ENCODE measurements at places on chromosomes 11 and 22. TPM values are rescaled to one million over a fixed set of nuclear protein-coding genes. Genes with fewer than 3 reads are reported as not detected.

ASPHD2 gene
- total RNA-seq, result 1.3 TPM

- DNase-seq, result no peak
These were observed 27.8 kb upstream of the CSNK2A3 start for GRCh38 chr11:11380883-11381282.

DNA sequence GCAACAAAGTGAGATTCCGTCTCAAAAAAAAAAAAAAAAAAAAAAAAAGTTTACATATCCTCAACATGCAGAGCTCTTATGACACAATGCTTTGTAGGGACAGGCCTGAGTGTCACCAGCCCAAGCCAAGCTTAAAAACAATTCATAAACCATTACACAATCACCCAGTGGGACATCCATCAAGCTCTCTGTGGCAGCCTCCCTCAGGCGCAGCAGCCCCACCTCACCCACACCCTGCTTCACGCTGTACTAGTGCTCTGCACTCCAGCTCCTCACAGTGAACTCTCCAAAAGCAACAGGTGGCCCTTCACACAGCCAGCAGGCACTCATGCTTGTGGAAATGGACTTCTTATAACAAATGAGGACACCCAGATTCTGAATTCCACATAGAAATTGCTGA, 3.5 kb upstream of the FOXRED2 start:
- DNase-seq, result no peak

GRCh38 chr11:116343270-116343669, 429.5 kb downstream of the BUD13 start:
- no peak for DNase-seq

BIRC3 gene
- 5.0 TPM for total RNA-seq

SYT13 gene
- total RNA-seq, result not detected

- no peak for DNase-seq
These were observed 27.4 kb downstream of the IL18BP start for GRCh38 chr11:72026090-72026489.

DNA sequence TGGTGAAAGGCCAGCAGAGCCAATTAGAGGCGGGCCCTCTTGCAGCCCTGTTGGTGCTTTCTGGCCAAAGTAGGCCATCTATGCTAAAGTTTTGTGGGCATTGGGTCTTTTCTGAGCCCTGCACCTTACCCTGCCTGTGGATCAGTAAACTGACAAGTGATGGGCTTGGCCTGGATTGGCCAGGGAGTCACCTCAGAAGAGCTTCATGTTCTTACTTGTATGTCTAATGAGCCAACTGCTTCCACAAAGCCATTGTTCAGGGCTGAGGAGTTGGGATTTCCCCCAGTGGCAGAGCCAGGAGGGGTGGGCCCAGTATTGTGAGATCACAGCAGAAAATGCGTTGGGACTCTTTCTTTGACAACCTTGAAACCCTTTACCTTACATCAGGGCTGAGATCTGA, 90.4 kb downstream of the CWC15 start:
- no peak for DNase-seq

All from IMR-90 (cell line).